ENCODE measurements at places on chromosomes 16 and 17. TPM values are rescaled to one million over a fixed set of nuclear protein-coding genes. Genes with fewer than 3 reads are reported as not detected.

DNA sequence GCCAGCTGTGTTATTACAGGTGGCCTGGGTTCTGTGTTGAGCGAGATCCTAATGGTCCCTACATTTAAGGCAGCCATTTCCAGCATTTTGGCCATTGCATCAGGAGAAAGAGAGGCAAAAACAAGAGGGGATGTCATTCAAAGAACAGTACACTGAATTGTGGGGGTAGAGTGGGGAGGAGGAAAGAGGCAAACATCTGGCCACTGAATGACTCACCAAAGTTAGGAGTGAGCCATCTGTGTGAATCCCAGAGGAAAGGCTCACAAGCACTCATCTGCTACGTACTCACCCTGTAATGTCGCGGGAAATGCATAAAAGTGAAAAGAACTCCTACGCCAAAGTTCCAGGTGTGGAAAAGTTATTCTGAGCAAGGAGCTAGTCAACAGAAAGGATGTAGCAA is 16.7 kb downstream of the KRABD2 start:
- H3K36me3 ChIP-seq: no peaks in the 10 kb centered on the region
- H3K27ac ChIP-seq: no peak overlapping the region
- no peak overlapping the region for H3K4me3 ChIP-seq
- DNase-seq: no peak
- no peaks in the 10 kb centered on the region for H3K27me3 ChIP-seq

GRCh38 chr17:55641676-55642081 is 81.0 kb downstream of the TMEM100 start:
- DNase-seq: peak; percentile 43
- no peaks in the 10 kb centered on the region for H3K27me3 ChIP-seq
- no peak overlapping the region for H3K4me3 ChIP-seq

DNA sequence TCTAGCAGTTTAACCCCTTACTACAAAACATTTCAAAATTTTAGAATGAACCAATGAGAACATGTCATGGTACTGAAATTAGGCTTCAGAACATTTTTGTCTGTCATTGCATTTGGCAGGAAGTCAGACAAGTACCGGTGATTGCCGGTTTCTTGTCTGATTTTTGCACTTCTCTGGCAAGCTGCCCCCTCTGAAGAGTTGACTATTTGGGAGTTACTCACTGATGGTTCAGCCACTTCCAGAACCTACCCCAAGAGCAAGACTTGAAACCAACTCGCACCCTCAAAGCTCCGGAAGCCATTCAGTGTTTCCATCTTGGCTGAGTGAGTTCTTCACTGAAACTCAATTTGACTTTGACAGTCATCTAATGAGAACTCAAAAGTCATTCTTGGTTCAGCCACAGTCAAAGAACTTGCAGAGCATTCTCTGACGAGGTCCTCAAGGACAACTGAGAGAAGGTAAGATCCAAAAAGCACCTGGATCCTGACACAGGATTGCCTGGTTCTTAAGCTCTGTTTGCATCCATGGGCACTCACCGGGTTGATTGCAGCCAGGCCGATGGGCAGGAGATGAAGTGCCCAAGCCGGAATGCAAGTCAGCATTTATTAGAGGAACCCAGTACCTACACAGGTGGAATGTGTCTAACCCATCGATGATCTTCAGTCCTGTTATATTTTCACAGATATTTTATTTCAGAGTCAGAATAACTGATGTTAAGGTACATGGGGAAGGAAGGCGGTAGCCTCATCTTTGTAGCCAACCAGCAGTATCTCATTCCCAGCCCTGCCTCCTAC is 93.6 kb downstream of the USP22 start:
- no peak overlapping the region for H3K27ac ChIP-seq
- no peak for DNase-seq
- H3K36me3 ChIP-seq: peaks cover 7% of the 10 kb centered on the region
- H3K4me1 ChIP-seq: peaks cover 3% of the 10 kb centered on the region
- H3K4me3 ChIP-seq: no peak overlapping the region

DNA sequence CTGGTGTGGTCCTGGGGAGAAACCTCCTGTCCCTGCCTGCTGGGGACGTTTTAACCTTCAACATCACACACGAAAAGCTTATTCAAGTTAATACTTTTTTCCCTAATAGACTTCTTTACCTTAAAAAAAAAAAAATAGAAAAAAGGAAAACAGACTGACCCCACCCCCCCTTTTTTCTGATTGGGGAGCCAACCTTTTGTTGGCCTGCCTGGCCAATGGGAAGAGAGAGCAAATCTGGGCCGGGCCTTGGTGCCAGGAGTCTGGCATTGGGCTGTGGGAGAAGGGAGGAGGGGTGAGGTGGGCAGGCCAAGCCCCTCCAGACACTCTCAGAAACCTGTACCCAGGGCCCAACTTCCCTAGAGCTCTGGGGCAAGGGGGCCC is 3.0 kb downstream of the CBX8 start:
- H3K27me3 ChIP-seq: peaks cover 92% of the 10 kb centered on the region
- peaks cover 47% of the 10 kb centered on the region for H3K4me1 ChIP-seq
- no peaks in the 10 kb centered on the region for H3K36me3 ChIP-seq
- H3K27ac ChIP-seq: no peak overlapping the region
- peak overlapping the region; percentile 5 for H3K4me3 ChIP-seq

Gene KRT36
- total RNA-seq: not detected

Gene TMED6
- not detected for total RNA-seq

Gene DPEP2
- total RNA-seq: not detected

Gene RNF227
- total RNA-seq: 4.0 TPM
